ENCODE measurements at places on chromosomes 7 and 10.

GRCh38 chr7:24721481-24722001, 35.7 kb downstream of the GSDME start:
- no peak for DNase-seq
- H3K36me3 ChIP-seq: peaks cover 31% of the 10 kb centered on the region
- H3K27ac ChIP-seq: no peak overlapping the region
- H3K4me1 ChIP-seq: peaks cover 32% of the 10 kb centered on the region
- peaks cover 13% of the 10 kb centered on the region for H3K27me3 ChIP-seq

DNA sequence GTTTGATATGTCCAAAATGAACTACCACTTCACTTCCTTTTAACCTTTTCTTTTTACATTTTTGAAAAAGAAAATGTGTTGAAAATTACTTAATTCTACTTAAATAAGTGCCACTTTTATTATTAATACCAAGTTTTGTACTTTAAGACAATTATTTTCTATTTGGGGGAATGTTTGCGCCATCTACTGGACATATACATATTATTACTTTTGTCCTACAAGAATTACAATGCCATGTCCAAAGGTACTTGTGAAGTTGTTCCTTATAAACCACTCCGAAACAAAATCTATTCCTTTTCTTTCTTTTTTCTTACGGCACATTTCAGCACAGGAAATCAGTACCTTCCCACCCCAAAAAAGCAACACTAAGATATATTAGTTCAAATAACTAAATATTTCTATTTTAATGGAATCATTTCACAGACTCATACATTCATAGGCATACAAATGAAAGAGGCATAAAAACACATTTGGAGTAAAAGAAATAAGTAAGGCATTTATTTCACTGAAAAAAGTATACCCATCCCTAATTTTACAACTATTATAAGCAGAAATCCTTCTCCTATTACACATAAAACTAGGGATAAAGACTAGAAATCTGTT, 169.9 kb downstream of the RNF133 start:
- H3K4me3 ChIP-seq: no peak overlapping the region
- H3K27ac ChIP-seq: no peak overlapping the region
- peaks cover 14% of the 10 kb centered on the region for H3K27me3 ChIP-seq
- DNase-seq: no peak
- no peaks in the 10 kb centered on the region for H3K4me1 ChIP-seq

DNA sequence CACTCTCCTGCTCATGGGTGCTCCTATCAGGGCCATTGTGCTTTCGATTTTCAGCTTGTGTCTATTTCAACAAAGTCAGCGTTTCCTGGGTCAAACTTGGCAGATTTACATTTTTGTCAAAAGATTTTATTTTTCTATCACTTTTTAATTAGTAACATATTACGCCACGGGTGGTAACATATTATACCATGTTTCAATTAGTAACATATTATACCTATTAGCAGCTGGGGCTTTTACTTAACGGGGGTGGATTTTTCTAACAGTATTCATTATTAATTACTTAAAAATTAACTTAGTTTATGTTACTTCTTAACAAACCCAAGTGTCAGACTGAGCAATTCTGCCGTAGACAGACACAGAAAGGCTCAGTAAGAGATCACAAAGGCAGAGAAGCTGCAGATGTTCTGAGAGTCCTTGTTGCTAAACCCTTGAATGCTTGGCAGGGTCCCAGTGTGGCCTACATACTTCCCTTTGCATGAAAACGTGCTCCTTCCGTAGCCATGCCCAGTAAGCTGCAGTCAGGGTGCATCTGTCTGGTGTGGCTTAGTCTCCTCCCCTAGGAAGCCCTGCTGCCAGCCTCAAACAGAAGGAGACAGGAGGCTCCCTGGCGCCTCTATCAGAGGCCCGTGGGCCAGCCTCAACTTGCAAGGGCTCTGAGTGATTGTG, 263.1 kb upstream of the CXCL12 start:
- H3K4me1 ChIP-seq: peaks cover 39% of the 10 kb centered on the region
- no peak for DNase-seq
- H3K36me3 ChIP-seq: no peaks in the 10 kb centered on the region

GRCh38 chr7:79176859-79177477, 276.5 kb downstream of the MAGI2 start:
- H3K27ac ChIP-seq: no peak overlapping the region
- H3K4me3 ChIP-seq: no peak overlapping the region
- H3K36me3 ChIP-seq: no peaks in the 10 kb centered on the region
- DNase-seq: peak; percentile 3

- H3K27ac ChIP-seq: peak overlapping the region; percentile 51
- H3K36me3 ChIP-seq: no peaks in the 10 kb centered on the region
- H3K4me3 ChIP-seq: no peak overlapping the region
- DNase-seq: no peak
Measured at GRCh38 chr7:15236952-15237351, 324.9 kb downstream of the AGMO start.

DNA sequence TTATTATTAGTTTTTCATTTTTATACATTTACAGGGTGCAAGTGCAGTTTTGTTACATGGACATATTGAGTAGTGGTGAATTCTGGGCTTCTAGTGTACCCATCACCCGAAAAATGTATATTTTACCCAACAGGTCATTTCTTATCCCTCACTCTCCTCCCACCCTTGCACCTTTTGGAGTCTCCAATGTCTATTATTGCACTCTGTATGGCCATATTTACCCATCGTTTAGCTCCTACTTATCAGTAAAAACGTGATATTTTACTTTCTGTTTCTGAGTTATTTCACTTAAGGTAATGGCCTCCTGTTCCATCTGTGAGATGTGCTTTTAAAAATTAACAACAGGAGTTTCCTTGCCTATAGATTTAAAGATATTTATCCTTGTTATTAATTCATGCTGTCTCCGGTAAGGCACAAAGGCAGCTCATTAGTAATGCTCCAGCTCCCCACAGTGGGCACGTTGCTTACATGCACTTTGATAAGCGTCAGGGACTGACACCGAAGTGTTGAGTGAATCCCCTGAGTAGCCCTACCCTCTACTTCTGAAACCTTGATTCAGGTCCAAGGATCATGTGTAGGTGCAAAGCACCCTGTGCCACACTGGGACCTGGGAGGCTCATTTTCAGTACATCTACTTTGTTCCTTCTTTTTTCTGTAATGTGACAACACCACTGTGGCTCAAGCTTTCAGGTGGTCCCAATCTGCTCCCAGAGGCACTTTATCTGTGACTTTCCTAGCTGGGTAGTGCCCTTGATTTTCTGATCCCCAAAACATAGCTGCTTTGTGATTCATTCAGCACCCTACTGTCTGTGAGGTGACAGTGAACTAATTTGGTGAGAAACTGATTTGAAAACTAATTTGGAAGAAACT, 27.3 kb downstream of the HYAL4 start:
- peak; percentile 33 for DNase-seq
- no peaks in the 10 kb centered on the region for H3K4me1 ChIP-seq
- no peaks in the 10 kb centered on the region for H3K36me3 ChIP-seq
- no peak overlapping the region for H3K4me3 ChIP-seq
- H3K27ac ChIP-seq: no peak overlapping the region

DNA sequence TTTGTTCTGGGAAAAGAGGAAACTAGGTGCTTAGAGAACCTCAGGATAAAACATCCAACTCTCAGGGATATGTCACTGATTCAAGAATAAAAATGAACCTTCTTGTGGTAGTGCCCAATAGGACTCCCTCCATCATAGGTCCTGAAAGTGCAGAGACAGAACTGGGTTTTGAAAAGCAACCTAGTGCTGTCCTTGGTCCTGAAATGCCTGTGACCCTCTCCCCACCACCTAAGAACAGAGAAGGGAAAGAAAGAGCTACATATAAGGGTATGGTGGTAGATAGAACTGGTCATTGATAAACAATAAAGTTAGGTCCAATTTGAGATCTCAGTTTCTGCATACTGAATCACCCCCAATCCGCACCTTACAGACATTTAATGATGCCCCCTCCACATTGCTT, 953.3 kb downstream of the XPNPEP1 start:
- DNase-seq: peak; percentile 61
- H3K27ac ChIP-seq: no peak overlapping the region
- H3K4me3 ChIP-seq: no peak overlapping the region
- H3K36me3 ChIP-seq: no peaks in the 10 kb centered on the region
- H3K27me3 ChIP-seq: no peaks in the 10 kb centered on the region

DNA sequence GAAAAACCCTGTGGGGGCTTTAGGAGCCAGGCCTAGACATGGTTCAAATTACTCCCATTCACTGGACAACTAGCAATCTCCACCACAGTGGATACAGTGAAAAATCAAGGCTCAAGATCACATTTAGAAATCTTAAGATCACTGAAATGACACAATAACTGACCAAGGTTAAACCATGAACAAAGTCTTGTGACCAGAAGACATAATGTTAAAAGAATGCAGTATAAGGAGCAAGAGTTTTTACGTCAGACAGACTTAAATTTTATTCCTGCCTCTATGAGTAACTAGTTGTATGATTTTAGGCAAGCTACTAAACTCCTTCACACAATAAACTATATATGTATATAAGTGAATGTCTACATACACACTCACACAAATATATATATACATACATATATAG, 68.5 kb downstream of the MICU1 start:
- H3K4me1 ChIP-seq: no peaks in the 10 kb centered on the region
- no peak overlapping the region for H3K27ac ChIP-seq
- H3K36me3 ChIP-seq: peaks cover 46% of the 10 kb centered on the region
- H3K4me3 ChIP-seq: no peak overlapping the region

DNA sequence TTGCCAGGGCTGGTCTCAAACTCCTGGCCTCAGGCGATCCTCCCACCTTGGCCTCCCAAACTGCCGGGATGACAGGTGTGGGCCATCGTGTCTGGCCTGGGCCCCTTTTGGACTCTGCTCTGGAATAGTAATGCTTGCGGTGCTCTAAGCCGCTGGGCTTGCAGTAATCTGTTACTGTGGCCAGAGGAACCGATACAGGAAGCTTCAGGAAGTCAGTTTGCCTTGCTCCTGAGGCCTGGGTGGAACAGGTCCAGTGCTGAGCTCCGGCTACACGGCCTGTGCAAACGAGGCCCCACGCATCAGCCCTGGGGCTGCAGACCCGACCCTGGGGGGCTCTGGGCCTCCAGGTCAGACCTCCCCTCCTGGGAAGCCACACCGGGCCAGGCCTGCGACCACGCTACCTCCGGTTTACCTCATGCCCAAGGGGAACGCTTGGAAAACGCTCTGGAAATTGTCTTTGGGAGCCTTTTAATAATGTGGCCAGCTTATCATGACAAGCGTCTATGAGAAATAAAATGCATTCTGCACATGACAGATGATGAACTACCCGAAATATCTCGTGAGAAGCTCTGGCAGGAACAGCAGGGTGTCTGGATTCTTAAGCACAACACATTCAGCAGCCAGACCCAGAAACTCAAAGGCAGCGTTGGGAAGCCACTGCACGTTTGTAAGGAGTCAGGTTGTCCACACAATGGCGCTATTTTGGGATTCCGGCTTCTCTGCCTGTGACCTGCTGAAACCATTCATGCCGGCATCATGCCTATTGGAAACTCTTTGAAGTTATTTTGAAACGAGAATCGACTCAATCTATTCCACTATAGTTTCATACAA, 10.1 kb upstream of the ADAP1 start:
- H3K4me3 ChIP-seq: no peak overlapping the region
- no peak for DNase-seq
- peaks cover 2% of the 10 kb centered on the region for H3K27me3 ChIP-seq
- H3K36me3 ChIP-seq: peaks cover 22% of the 10 kb centered on the region

DNA sequence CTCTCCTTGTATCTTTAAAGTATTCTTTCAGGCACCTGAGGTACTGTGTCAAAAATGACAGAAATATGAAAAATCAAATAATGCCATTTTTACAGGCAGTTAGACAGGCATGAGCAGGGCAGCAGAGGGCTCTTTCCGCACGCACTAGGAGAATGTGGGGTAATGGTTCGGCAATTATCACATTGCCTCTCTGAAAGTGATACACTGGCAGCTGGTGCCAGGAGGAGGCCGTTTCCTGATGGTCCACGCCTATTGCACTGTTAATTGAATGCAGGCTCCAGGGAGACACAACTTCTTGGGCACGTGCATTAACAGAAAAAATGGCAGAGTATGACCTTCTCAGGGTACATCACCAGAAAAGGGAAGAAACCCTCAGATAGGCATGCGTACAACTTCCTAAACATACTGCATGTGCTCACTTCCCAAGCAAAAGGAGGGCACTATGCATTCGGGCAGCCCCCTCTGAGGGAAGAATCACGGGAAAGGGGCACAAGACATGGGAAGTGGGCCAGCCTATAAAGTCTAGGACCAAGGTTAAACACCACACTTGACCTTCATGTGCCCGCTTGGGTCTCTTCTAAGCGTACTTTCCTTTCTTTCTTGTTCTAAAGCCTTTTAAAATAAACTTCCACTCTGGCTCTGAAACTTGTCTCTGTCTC, 161.7 kb downstream of the TNS3 start:
- no peak overlapping the region for H3K4me3 ChIP-seq
- H3K27me3 ChIP-seq: no peaks in the 10 kb centered on the region
- peaks cover 77% of the 10 kb centered on the region for H3K36me3 ChIP-seq
- H3K4me1 ChIP-seq: peaks cover 10% of the 10 kb centered on the region
- DNase-seq: no peak

- no peaks in the 10 kb centered on the region for H3K36me3 ChIP-seq
- H3K4me1 ChIP-seq: no peaks in the 10 kb centered on the region
- no peak for DNase-seq
- H3K27me3 ChIP-seq: peaks cover 19% of the 10 kb centered on the region
Measured at GRCh38 chr7:21966271-21966670, 20.6 kb upstream of the CDCA7L start.

DNA sequence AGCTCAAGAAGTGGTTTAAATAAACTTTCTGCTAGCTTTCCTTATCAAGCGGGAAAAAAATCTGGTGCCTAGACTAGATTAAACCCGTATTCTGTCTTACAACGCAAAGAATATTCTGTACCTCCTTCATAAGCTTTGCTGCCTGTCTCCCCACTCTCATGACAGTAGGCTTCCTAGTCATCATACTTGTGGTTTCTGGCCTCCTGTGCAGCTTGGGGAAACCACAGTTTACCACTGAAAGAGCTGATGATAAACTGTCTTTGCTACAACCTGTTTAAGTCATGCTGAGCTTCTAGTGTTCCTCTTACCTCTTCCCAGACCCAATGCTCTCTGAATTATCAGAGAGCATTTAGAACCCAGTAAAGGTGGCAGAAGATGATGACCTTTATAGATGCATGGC, 55.0 kb downstream of the PODXL start:
- no peaks in the 10 kb centered on the region for H3K27me3 ChIP-seq
- DNase-seq: no peak
- no peak overlapping the region for H3K4me3 ChIP-seq
- peak overlapping the region; percentile 97 for H3K27ac ChIP-seq

- peaks cover 6% of the 10 kb centered on the region for H3K27me3 ChIP-seq
- H3K27ac ChIP-seq: no peak overlapping the region
- H3K36me3 ChIP-seq: no peaks in the 10 kb centered on the region
- DNase-seq: no peak
Measured at GRCh38 chr10:86666538-86666937, 1.8 kb upstream of the LDB3 start.

- no peaks in the 10 kb centered on the region for H3K4me1 ChIP-seq
- DNase-seq: no peak
- no peak overlapping the region for H3K27ac ChIP-seq
- no peaks in the 10 kb centered on the region for H3K36me3 ChIP-seq
- H3K4me3 ChIP-seq: no peak overlapping the region
Measured at GRCh38 chr10:9147475-9147874, 1093.0 kb downstream of the GATA3 start.

Data from nephron progenitor cell (in vitro differentiated cells).